ENCODE measurements at places on chromosomes 7 and 10. TPM values are rescaled to one million over a fixed set of nuclear protein-coding genes. Genes with fewer than 3 reads are reported as not detected.

- no peak for DNase-seq
- no peaks in the 10 kb centered on the region for H3K36me3 ChIP-seq
- H3K27ac ChIP-seq, result no peak overlapping the region
- H3K27me3 ChIP-seq, result no peaks in the 10 kb centered on the region
- H3K4me1 ChIP-seq, result no peaks in the 10 kb centered on the region
Observed at GRCh38 chr10:83725567-83725966, 413.7 kb upstream of the GHITM start.

PTPN12 gene
- total RNA-seq, result 89.1 TPM

DNA sequence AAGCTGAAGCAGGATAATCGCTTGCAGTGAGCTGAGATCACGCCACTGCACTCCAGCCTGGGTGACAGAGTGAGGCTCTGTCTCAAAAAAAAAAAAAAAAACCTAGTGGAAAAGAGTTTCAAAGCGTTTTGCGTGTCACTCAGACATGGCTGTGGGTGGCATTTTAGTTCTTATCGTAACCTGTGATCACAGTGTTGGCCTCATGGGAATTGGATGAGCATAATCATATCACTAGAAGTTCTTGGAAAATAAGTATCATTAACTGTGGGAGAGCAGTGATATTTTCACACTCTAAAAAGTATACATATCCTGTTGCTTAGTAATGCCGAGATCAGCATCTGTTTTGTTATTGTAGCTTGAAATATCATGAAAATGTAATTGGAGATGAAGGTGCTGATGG is 92.6 kb downstream of the CREM start:
- no peak for DNase-seq
- H3K4me3 ChIP-seq, result no peak overlapping the region
- no peaks in the 10 kb centered on the region for H3K36me3 ChIP-seq
- peaks cover 10% of the 10 kb centered on the region for H3K4me1 ChIP-seq

- peaks cover 60% of the 10 kb centered on the region for H3K36me3 ChIP-seq
- no peaks in the 10 kb centered on the region for H3K27me3 ChIP-seq
- peak overlapping the region; percentile 92 for H3K27ac ChIP-seq
- peaks cover 56% of the 10 kb centered on the region for H3K4me1 ChIP-seq
- no peak for DNase-seq
Observed at GRCh38 chr7:511476-512145, 8.0 kb downstream of the PDGFA start.

Measured in esophagus muscularis mucosa (tissue), 4 donors.